ENCODE measurements at places on chromosomes 7 and 10.
A peak's percentile ranks its signal among the peaks of the same experiment; 100 is the strongest.

DNA sequence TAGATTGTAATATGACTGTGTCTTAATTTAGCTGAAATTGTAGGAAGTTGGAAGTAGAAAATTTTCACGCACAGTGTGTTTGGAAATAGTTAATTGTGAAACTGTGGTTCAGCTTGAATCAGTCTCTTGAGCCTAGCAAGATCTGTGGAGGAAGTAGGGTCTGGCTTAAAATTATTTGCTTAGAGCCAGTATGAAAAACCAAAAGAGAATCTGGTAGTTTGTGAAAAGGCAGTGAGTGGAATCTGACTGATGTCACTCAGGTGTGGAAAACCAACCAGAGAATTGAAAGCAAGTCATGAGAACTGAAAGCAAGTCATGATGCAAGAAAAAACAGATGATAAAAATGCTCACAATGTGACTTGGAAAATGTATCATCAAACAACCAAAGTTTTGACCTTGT is 11.5 kb downstream of the LIPJ start:
- no peak for DNase-seq

DNA sequence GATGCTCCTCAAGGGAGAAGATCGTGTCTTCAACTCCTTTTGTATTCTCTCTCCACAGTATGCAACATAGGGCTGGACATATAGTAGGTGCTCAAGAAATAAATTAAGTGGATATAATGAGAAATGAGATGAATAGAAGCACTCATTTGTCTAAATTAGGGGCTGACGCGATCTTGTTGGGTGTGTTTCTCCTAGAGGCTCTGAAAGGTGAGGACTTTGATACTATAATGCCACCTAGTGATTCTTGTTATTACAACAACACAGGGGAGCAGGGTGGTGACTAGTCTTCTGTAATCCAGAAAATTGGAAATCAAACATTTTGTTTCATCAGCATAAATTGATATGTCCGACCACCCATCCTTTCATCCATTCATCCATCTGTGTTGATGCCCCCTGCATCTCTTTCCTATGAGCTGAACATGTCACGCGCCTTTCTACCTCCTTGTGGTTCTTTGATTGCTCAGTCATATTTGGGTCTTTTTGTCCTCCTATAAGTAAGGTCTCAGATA is 3.5 kb upstream of the CFAP58 start:
- peak; percentile 44 for DNase-seq

DNA sequence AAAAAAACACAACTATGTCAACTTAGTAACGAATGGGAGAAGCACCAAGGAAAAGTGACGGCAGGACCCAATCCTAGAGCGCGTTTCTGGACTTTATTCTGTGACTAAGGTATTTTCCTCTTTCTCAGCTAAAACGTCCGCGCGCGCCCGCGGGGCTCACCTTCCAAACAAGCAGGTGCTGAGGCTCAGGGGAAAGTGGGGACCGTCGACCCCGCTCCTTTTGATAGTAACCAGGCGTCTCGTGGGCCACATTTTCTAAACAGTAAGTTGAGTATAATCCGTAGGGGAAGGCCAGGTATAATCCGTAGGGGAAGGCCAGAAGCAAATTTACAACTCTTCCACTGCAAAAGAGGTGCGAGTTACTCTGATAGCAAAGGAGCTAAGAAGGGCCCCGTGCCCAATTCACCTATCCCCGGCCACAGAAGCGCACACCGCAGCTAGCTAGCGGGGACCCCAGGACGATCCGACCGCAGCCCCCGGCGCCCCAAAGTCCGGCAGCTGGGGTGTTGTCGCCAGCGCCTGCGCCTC is 743 bp downstream of the MKI67 start:
- DNase-seq, result peak; percentile 41

DNA sequence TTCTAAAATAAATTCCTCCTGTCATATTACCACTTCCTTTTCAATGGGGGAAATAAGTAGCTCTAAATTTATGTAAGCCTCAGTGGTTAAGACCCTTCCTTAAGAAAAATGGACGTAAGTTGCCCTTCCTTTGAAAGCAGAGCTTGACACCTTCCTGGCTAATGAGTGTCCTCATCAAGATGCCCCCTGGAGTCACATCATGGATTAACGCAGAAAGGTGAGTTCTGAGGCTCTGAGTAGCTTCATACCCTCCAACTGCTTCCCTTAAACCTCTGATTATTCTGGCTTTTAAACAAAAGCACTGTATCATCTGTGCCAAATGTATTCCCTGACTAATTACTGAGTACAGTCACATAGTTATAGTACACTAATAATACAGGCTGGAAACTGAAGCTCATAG is 14.7 kb downstream of the KCTD7 start:
- DNase-seq, result no peak

- no peak for DNase-seq
Measured at GRCh38 chr10:86298501-86299001, 68.0 kb downstream of the GRID1 start.

DNA sequence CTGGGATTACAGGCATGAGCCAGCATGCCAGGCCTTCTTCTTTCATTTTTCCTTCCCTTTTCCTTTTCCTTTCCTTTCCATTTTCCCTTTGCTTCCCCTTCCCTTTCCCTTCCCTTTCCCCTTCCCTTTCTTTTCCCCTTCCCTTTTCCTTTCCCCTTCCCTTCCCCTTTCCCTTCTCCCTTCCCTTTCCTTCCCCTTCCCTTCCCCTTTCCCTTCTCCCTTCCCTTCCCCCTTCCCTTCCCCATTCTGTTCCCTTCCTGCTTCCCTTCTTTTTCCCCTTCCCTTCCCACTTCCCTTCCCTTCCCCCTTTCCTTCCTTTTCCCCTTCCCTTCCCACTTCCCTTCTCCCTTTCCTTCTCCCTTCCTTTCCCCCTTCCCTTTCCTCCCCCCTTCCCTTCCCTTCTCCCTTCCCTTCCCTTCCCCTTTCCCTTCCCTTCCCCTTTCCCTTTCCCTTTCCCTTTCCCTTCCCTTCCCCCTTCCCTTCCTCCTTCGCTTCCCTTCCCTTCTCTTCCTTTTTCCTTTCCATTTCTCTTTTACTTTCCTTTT is 712.2 kb upstream of the POM121L12 start:
- DNase-seq, result no peak

GRCh38 chr7:157687158-157687557 is 350.4 kb downstream of the DNAJB6 start:
- no peak for DNase-seq

GRCh38 chr10:45376371-45376801 is 2.4 kb downstream of the ALOX5 start:
- no peak for DNase-seq

GRCh38 chr7:34425631-34426384 is 232.2 kb upstream of the NPSR1 start:
- no peak for DNase-seq

DNA sequence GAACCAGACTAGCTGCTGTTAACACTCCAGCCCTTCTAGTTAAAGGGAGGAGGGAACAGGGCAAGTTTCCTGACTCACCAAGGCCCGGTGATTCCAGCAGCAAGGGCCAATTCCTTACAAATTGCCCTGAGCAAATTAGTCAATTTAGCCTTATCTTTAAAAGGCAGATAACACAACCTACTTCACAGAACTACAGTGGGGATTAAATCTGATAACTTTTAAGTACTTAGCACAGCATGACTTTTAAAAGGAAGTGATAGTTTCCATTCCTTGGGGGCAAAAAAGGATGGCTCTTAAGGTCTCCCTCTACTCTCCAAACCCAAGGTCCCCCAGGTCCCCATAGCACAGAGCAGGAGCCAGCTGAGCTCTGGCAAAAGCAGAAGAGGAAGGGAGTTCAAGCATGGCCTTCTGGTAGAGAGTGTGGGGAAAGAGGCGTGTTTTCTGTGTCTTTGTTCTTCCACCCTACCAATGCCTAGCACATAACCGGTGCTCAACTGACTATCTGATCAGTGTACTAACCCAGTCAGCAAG is 4.0 kb downstream of the CDCA7L start:
- DNase-seq, result peak; percentile 19

- DNase-seq, result peak; percentile 18
Measured at GRCh38 chr7:2821161-2821841, 22.8 kb downstream of the GNA12 start.

GRCh38 chr10:89699581-89700064 is 1.8 kb upstream of the KIF20B start:
- no peak for DNase-seq

- DNase-seq, result no peak
Measured at GRCh38 chr10:51377932-51378599, 303.8 kb downstream of the PRKG1 start.

DNA sequence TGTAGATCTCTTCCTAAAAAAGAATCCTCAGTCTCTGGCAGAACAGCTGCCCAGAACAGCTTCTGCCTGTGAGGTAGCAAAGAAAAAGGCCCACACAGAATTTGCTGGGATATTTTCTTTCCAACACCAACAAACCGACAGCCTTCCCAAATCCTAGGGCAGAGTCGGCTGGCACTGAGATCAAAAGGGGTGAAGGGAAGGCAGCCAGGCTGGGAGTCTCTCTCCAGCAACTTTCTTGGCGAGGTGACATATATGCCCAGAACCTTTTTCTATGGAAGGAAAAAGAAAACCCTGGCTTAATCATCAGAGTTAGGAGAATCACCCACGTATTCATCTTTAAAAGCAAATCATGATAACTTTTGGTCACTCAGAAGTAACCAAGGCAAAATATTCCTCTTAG is 279.6 kb downstream of the DNAJB6 start:
- DNase-seq, result no peak

- no peak for DNase-seq
Measured at GRCh38 chr10:70295926-70296325, 12.1 kb upstream of the NPFFR1 start.

GRCh38 chr10:85795460-85795859 is 571.1 kb downstream of the GRID1 start:
- DNase-seq, result no peak

- no peak for DNase-seq
Measured at GRCh38 chr10:82925547-82925946, 1050.6 kb downstream of the NRG3 start.

GRCh38 chr10:44829426-44829825 is 81.7 kb upstream of the TMEM72 start:
- no peak for DNase-seq

DNA sequence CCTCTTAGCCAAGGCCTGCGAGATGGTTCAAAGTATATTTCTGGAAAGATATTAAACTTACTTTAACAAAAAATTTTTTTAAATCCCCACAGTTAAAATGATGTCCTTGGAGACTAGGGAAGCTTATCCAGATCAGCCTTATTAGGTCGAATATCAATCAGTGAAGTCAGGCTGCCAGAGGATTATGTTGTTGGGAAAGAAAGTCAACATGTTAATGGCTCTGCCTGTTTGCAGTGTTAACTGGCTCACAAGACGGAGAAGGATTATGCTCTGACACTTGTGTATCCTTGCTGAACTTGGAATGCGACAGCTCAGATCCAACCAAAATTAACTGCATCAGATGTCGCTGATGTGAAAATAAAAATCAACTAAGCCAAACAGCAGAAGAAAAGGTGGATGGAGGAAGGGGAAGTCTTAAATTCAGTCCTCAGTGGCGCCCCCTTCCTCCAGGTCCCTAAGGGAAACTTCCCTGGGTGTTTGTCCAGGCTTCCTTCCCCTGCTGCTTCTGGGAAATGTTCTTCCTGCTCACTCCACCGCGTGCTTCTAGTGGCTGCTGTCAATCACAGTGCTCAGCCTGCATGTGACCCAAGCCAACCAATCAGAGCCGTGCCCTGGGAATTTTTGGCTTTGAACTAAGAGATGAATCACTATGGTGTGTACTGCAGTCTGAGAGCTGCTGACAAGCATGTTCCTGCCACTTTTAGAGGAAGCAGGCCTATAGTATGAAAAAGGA is 690.4 kb upstream of the NRP1 start:
- DNase-seq, result peak; percentile 24

DNA sequence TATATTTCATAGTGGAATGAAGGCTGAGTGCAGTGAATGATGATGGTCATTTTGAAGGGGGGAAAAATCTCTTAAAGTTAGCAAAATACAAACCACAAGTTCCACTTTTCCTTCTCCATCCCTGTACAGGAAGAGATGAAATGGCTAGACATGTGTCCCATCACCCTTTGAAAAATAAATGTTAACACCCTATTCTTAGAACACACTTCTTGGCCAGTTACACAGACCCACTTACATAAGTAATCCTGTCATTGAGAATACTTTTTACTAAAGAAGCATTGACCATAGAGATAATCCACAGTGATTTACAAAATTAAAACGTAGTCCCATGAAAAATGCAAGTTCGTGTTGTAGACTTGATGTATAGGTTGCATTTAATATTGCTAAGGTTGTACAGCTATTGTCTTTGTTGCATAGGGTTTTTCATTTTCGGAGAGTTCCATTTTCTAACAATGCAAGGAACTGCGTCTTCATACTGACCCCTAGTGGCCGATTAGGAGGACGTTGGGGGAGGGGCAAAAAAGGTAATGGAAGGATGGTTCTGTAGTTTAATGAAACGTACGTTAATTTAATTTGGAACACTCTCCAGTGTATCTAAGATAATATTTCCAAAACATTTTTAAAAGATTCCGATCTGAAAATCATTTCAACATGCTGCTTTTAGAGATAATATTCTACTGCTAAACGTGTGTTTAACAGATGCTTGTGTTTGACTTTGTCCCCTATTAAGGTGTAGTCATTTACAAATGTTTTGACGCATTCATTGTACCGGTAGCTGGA is 60.9 kb downstream of the ARMC3 start:
- DNase-seq, result peak; percentile 82

GRCh38 chr10:101297901-101298486 is 56.0 kb upstream of the BTRC start:
- peak; percentile 89 for DNase-seq

DNA sequence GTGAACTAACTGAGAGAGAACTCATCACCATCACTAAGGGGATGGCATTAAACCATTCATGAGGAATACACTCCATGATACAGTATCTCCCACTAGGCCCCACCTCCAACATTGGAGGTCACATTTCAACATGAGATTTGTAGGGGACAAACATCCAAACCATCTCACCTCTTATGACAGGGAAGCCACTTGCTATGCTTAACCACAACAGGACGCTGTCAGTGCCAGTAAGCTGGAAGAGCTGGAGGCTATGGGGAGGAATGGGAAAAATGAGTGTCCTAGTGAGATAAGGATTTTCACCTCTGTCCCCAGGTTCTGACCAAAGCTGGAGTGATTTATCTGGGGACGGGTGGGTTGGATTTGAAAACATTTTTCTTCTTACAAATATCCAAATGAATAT is 17.6 kb downstream of the PLCE1 start:
- DNase-seq, result no peak

DNA sequence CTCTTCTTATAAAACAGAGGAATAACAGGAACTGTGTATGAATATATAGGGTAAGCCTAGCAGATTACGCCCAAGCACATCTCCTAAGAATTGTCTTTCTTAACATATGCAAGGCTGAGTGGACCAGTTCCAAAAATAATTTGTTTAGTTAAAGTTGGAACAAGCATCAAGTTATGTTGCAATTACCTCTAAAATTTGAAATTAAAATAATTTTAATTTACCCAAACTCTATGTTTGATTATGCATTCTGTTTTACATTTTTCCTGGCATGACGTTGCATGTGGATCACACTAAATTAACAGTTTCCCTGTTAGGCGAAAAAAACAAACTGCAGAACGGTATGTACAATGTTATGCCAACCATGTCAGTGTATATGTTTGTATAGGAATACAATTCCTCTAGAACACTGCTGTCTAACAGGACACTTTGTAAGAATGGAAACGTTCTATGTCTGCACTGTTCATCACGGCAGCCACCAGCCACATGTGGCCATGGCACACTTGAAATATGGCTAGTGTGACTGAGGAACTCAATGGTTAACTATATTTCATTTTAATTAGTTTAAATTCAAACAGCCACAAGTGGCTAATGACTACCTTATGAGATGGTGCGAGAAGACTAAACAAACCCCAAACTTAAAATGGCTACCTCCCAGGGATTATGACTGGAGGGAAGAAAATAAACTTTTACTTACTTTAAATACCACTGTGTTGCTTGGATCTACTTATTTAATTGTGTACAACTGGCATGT is 281.1 kb upstream of the KLF14 start:
- DNase-seq, result no peak

All from activated naive CD4-positive, alpha-beta T cell treated with anti-CD3 and anti-CD28 coated beads for 36 hours (primary cell).